T follicular helper cell (primary cell): ENCODE measurements at places on chromosomes 2 and 18.

DNA sequence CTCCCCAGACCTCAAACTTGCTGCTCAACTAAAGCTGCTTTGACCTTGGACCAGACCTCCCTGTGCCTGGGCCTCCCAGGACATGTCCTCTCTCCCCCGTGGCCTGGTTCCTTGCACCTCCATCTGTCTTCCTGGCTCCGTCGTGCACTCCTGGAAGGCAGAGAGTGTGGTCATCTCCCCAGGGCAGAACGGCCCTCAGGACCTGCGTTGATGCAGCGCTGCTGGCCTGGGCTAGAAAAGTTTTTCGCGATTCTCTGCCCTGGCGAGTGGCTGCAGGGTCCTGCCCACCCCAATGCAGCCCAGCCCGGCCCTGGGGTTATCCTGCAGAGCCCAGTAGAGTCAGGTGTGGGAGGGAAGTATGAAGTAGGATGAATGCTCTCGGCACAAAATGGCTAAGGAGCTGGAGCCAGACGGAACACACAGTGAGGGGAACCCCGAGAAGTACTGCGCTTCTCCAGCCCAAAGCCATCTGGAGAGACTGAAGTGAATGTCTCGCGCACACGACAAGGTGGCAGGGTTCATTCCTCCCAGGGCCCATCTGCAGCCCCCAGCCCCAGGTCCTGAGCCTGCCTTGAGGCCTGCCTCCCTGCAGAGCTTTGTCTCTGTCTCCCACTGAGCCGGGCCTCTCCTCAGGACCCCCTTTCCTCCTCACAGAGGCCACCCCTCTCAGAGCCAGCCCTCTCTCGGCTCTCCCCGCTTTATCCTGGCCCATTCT, 41.7 kb downstream of the ATOH8 start:
- DNase-seq = no peak

GRCh38 chr2:126715111-126715510, 59.2 kb downstream of the GYPC start:
- DNase-seq = no peak

DNA sequence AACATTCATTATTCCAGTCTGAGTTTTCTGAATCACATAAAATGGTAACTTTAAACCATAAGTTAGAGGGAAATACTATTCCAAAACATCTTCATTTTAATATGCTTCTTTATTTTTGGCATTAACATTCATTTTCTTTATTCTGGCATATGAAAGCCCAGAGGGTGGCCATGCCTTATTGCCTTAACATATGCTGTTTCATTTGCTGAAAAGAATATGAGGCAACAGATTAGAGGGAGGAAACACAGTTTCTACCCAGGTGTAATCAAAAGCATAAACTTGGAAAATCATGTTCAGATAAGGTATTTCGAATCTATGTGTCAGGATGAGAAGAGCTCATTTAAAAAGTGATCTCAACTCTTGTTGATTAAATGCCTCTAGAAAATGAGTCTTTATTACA, 379.9 kb upstream of the DSEL start:
- no peak for DNase-seq

DNA sequence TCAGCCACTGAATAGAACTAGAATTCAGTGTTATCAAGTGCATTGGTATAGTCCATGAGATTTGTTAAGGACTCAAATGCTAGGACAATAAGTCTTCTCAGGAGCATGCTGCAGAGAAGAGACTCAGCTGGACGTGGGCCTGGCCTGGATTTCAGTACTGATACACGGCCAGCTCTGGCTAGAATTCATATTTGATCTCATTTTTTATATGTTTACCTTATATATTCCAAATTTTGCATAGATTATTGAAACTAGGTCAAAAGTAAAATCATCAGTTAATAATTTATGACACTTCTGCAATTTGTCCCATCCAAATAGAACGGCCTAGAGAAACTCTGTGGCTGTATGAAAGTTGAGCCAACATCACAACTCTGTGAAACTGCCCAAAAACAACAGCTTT, 262.0 kb downstream of the DLGAP1 start:
- DNase-seq = no peak

- DNase-seq = no peak
Measured at GRCh38 chr18:79093986-79094385, 24.8 kb downstream of the ATP9B start.

DNA sequence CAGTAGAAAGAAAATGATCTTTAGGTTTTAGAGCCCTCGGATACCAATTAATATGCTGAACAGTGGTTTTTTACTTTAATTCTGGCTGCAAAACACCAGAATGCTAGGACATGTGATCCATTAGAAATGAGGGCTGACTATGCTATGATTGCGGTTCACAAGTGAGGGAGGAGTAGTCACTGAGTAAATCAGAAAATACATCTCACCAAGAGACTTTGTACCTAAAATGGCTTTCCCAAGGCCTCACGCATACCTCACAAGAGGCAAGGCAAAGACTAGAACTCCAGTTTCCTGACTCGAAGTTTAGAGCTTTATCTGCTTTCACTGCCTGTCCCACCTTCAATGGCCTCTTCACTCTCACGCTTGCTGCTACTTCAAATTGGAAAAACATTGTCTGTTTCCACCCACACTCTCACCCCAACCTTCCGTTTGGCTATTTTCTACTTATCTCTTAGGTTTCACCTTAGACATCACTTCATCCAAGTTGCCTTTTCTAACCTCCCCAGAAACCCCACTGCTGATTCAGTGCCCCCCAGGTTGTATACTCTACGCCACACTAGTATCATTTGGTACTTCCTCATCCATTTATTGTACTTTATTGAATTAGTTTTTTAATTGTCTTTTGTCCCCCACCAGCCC, 5.1 kb upstream of the MBD2 start:
- no peak for DNase-seq

GRCh38 chr2:119536707-119537106, 7.5 kb upstream of the CFAP221 start:
- no peak for DNase-seq

- no peak for DNase-seq
Measured at GRCh38 chr2:138421971-138422335, 79.6 kb upstream of the SPOPL start.

DNA sequence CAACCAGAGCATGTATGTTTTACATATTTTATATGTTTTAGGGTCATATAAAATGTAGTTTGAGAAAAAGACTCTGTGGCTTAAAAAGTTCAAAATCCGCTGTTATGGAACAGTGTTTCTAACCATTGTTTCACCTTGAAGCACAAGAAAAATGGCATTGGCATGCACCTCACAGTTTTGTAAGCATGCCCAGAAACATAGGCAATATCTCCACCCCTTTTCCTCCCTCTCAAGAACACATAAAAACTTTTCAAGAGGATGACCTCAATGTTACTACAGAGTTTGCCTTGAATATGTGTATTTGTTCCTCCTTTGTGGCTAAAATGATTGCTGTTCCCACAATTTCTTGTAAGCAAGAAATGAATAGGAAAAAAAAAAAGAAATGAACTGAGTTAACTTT, 29.3 kb upstream of the SLC40A1 start:
- DNase-seq = no peak

- DNase-seq = no peak
Measured at GRCh38 chr2:178197791-178198190, 3.5 kb downstream of the OSBPL6 start.

DNA sequence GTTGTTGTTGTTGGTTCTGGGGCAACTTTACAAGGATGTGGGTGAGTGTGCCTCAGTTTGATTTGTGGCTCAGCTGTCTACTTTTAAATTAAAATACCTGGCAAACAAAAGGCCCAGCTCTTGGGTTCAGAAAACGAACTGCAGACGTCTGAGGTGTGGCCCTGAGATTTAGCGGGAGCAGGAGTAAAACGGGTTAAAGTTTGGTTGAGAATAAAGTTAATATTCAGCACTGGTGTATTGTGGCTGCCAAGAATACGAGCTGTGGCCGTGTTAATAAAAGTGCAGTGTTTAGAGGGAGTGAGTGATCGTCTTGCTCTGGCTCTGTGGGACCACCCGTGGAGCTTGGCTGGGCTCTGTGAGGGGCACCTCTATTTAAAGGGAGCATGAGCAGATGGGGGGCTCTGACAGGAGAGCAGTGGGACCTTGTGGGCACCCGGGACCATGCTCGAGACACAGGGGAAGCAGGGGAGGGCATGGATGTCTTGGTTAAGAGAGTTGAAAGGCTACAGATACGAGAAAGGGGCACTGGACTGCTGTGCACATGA, 80.3 kb downstream of the VAPA start:
- DNase-seq = no peak

DNA sequence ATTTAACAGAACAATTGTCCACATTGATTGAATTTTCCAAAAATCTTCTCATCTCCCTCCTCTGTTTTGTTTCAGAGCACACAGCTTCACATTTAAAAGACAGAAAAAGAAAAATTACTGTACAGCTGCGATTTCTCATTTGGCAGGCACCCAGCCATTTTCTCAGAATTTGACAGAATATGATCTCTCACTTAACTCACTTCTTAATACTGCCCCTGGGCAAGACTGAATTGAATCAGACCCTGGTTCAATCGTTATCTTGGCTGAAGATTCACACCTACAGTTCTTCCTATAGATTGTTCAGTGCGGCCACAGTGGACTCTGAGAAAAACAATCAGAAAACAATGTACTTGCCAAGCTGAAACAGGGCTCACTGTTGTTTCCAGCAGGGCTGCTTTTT, 90.2 kb upstream of the LHCGR start:
- no peak for DNase-seq

DNA sequence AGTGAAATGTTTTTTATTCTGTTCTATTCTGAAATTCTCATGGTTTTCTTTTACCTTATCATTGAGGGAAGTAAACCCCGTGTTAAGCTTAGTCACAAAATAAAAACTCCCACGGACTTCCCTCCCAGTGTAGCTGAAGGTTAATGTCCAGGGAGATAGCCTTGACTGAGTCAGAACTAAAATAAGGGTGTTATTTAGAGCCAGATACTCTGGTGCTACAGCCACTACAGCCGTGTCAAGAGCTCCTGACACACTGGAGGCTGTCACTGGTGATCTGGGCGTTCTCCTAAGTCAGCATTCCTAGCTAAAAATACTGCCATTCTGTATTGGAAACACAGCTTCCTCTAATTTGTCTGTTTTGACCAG, 82.0 kb upstream of the RANBP2 start:
- DNase-seq = no peak

DNA sequence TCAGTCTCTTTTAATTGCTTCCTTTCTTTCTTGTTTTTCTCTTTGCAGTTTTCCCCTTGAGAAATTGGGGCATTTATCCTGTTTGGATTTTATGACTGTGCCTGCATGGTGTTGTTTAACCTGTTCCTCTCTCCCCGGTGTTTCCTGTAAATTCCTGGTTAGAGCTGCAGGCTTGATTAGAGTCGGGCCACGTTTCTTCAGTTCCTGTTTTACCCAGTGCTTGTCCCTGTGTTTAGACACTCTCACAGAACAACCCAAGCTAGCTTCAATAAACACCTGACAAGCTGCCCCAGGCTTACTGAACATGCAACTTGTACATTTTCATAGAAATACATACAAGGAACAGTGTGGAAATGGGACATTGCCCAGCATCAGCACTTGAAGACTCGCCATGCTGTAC, 53.9 kb downstream of the NGEF start:
- no peak for DNase-seq

DNA sequence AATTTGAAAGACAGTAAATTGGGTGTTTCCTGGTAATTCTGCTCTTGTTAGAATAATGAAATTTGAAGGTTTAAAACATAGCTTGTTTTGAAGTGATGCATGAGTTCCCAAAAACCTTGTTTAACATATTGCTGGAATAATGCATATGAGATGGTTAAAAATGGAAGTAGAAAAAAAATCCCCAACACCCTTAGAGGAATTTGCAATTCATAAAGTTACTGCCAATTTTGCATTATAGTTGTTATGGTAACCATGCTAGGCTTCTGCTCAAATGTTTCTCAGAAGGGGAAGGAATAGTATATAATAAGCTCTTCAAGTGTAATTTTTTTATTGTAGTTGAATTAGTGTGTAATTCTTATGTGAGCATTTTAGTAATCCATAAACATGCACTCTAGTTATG, 49.1 kb downstream of the FASTKD2 start:
- DNase-seq = no peak

DNA sequence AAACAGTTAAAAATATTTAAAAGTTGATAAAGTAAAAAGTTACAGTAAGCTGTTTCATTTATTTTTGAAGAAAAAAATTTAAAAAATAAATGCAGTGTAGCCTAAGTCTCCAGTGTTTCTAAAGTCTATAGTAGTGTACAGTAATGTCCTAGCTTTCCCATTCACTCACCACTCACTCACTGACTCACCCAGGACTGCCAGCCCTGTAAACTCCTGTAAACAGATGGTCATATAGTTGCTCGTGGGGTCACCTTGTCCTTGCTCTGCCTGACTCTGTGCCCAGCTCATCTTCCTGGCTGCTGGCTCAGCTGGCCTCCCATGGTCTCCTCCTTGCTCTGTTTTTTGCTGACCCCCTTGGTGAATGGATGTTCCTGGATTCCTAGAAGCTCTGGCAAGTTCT, 180.3 kb downstream of the VAPA start:
- no peak for DNase-seq

GRCh38 chr2:222451224-222451674, 26.9 kb downstream of the SGPP2 start:
- DNase-seq = no peak

DNA sequence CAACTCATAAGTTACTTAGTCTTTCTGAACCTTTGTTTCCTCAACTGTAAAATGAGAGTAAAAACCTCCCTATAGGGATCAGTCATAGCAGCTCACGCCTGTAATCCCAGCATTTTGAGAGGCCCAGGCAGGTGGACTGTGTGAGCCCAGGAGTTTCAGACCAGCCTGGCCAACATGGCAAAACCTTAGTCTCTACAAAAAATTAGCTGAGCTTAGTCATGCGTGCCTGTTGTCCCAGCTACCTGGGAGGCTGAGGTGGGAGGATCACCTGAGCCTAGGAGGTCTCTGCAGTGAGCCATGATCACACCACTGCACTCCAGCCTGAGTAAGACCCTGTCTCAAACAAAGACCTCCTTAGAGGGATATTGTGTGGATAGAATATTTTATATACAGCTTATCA, 2.3 kb downstream of the GPR155 start:
- DNase-seq = no peak
